ENCODE measurements at places on chromosomes 11 and 22. TPM values are rescaled to one million over a fixed set of nuclear protein-coding genes. Genes with fewer than 3 reads are reported as not detected.

- peaks cover 1% of the 10 kb centered on the region for H3K4me1 ChIP-seq
- peaks cover 5% of the 10 kb centered on the region for H3K36me3 ChIP-seq
- H3K4me3 ChIP-seq: no peak overlapping the region
- no peak for DNase-seq
- peaks cover 4% of the 10 kb centered on the region for H3K27me3 ChIP-seq
Observed at GRCh38 chr11:34169686-34170085, 64.3 kb downstream of the NAT10 start.

- H3K27me3 ChIP-seq: peaks cover 5% of the 10 kb centered on the region
- H3K27ac ChIP-seq: no peak overlapping the region
- H3K4me3 ChIP-seq: no peak overlapping the region
- no peak for DNase-seq
- H3K36me3 ChIP-seq: no peaks in the 10 kb centered on the region
Observed at GRCh38 chr11:45560913-45561281, 104.5 kb downstream of the CHST1 start.

- H3K27me3 ChIP-seq: peaks cover 2% of the 10 kb centered on the region
- H3K36me3 ChIP-seq: no peaks in the 10 kb centered on the region
- H3K4me1 ChIP-seq: no peaks in the 10 kb centered on the region
- no peak overlapping the region for H3K27ac ChIP-seq
- DNase-seq: no peak
Observed at GRCh38 chr11:112513417-112513816, 252.8 kb upstream of the PLET1 start.

DNA sequence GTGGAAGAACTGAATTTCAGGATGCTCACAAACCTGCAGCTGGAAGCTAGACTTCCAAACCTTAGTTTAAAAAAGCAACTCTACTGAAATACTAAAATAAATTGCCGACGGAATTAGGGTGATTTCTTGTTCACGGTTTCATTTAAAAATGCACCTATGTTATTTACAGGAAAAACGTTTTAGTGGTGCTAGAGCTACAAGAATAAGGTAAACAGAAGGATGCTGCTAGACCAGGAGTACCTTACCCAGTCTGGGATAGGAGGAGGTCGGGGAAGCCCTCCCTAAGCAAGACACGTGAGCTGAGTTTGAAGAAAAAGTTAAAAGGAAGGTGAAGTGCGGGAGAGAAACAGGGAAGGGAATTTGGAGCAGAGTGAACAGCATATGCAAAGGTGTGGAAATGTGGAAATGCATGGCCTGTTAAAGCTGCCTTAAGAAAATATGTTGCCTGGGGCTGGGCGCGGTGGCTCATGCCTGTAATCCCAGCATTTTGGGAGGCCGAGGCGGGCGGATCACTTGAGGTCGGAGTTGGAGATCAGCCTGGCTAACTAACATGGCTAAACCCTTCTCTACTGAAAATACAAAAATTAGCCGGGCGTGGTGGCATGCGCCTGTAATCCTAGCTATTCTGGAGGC is 1.4 kb upstream of the FTH1 start:
- H3K4me1 ChIP-seq: peaks cover 62% of the 10 kb centered on the region
- H3K4me3 ChIP-seq: peak overlapping the region; percentile 92
- no peaks in the 10 kb centered on the region for H3K27me3 ChIP-seq
- peak overlapping the region; percentile 95 for H3K27ac ChIP-seq

- no peak for DNase-seq
- no peak overlapping the region for H3K27ac ChIP-seq
- H3K4me1 ChIP-seq: no peaks in the 10 kb centered on the region
- H3K27me3 ChIP-seq: no peaks in the 10 kb centered on the region
- no peaks in the 10 kb centered on the region for H3K36me3 ChIP-seq
Observed at GRCh38 chr22:38072322-38073149, 11.4 kb downstream of the SLC16A8 start.

- H3K27ac ChIP-seq: no peak overlapping the region
- H3K4me1 ChIP-seq: no peaks in the 10 kb centered on the region
- H3K27me3 ChIP-seq: peaks cover 9% of the 10 kb centered on the region
- H3K4me3 ChIP-seq: no peak overlapping the region
- peaks cover 2% of the 10 kb centered on the region for H3K36me3 ChIP-seq
Observed at GRCh38 chr11:112388496-112388895, 127.8 kb upstream of the PLET1 start.

Gene OR52I1
- total RNA-seq: not detected

All from activated CD4-positive, alpha-beta T cell treated with anti-CD3 and anti-CD28 coated beads, Interleukin-2, amount 10 ng/mL, durations not matched to agents 24 days and 14 days (primary cell).